ENCODE measurements at places on chromosomes 5 and 9. TPM values are rescaled to one million over a fixed set of nuclear protein-coding genes. Genes with fewer than 3 reads are reported as not detected.

Gene SRP19
- 15.7 TPM for total RNA-seq

Gene IFNA13
- not detected for total RNA-seq

Gene NAIP
- 34.7 TPM for total RNA-seq

Gene SPACA9
- total RNA-seq, result not detected

Gene PLPP7
- total RNA-seq, result 1.3 TPM

Gene TAF11L5
- not detected for total RNA-seq

- DNase-seq, result no peak
Measured at GRCh38 chr9:99162759-99163364, 57.9 kb downstream of the TGFBR1 start.

- no peak for DNase-seq
Measured at GRCh38 chr5:143583409-143583808, 179.9 kb upstream of the NR3C1 start.

DNA sequence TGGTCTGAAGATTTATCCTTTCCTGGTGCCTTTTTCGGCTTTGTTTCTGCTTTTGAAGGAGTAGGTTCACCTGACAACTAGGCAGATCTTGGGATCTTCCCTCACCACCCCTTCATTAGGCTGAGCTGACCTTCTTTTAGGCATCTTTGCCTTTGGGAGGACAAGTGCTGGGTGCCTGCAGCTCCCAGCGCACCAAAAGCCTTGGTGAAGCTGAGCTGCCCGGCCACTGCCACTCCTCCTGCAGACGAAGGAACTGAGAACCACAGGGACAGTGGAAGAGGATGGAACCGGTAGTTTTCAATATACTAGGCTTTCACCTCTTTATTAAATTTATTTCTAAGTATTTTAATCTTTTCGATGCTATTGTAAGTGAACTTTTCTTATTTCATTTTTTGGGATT, 16.8 kb upstream of the MARCOL start:
- DNase-seq, result no peak

GRCh38 chr5:15837551-15838289, 337.7 kb downstream of the FBXL7 start:
- DNase-seq, result no peak

DNA sequence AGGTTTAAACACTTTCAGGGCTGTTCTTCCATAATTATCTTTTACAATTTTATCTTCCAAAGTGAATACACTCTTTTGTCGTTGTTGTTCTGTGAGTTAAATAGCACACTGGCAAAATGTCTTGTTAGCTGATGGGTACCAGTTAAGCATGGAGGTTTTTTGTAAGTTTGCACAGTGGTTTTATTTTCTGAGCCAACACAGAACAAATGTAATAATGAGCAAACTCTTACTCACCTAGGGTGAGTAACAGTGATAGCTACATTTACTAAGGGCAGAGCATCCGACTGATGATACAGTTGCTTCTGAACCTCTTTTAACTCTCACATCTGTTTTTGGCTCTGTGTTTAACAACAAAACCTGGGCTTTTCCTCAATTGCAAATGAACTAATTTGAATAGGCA, 103.2 kb downstream of the CTNND2 start:
- DNase-seq, result no peak

- peak; percentile 40 for DNase-seq
Measured at GRCh38 chr5:78509145-78509865, 139.3 kb downstream of the LHFPL2 start.

- DNase-seq, result no peak
Measured at GRCh38 chr5:140336388-140336787, 10.0 kb downstream of the HBEGF start.

GRCh38 chr5:155983954-155984353, 343.0 kb upstream of the SGCD start:
- DNase-seq, result no peak

GRCh38 chr5:136420168-136420898, 55.0 kb upstream of the TRPC7 start:
- no peak for DNase-seq
